Lung (tissue), 17 donors: ENCODE measurements at places on chromosomes 1 and 21.

DNA sequence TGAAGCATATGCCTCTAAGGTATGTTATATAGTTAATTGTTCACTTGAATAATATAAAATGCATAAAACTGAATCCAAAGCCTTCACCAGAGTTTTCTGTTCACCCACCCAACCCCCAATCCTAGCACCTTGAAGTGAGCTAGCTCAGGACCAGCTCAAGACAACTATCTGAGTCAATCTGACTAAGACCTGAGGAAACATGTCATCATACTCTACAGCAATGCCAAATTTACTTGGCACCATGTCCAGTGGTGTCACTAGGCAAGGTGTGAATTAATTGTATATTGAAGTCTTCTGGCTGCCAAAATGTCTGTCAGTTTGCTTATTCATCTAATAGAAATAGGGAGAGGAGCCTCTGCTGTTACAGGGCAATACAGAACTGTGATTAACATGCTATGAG is 3.8 kb downstream of the DNASE2B start:
- no peak overlapping the region for H3K4me3 ChIP-seq
- no peaks in the 10 kb centered on the region for H3K27me3 ChIP-seq
- no peaks in the 10 kb centered on the region for H3K36me3 ChIP-seq

- no peaks in the 10 kb centered on the region for H3K27me3 ChIP-seq
- no peak overlapping the region for H3K4me3 ChIP-seq
- DNase-seq: no peak
- H3K27ac ChIP-seq: no peak overlapping the region
- no peaks in the 10 kb centered on the region for H3K36me3 ChIP-seq
- peaks cover 4% of the 10 kb centered on the region for H3K4me1 ChIP-seq
These were observed 1080.6 kb downstream of the PLA2G4A start for GRCh38 chr1:187909382-187909781.

GRCh38 chr1:84366786-84367185 is 31.5 kb upstream of the DNASE2B start:
- H3K27ac ChIP-seq: no peak overlapping the region
- no peak for DNase-seq
- H3K4me1 ChIP-seq: peaks cover 2% of the 10 kb centered on the region
- H3K27me3 ChIP-seq: no peaks in the 10 kb centered on the region
- no peak overlapping the region for H3K4me3 ChIP-seq
- no peaks in the 10 kb centered on the region for H3K36me3 ChIP-seq

- no peak overlapping the region for H3K27ac ChIP-seq
- H3K4me3 ChIP-seq: no peak overlapping the region
- H3K27me3 ChIP-seq: no peaks in the 10 kb centered on the region
- DNase-seq: no peak
- H3K4me1 ChIP-seq: no peaks in the 10 kb centered on the region
- H3K36me3 ChIP-seq: no peaks in the 10 kb centered on the region
These were observed 306.9 kb downstream of the ASTN1 start for GRCh38 chr1:176857632-176858031.

DNA sequence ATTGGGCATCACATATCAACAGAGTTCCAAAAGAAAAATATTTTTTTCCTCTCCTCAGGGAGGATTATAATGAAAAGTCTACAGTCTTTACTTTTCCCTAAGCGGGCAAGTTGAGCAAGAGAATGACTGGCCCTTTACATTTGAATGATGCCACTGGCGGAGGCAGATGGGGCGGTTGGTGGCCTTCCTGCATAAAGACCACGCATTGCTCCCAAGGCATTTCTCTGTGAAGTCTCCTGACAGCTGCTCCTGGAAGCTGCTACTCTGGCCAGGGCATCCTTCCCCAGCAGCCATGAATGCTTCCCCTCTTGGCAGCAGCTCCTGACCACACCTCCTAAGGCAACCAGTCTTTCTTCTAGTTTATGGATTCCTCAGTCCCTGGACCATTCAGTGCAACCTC is 161.1 kb upstream of the RRP15 start:
- H3K4me3 ChIP-seq: no peak overlapping the region
- H3K36me3 ChIP-seq: no peaks in the 10 kb centered on the region
- no peaks in the 10 kb centered on the region for H3K4me1 ChIP-seq
- no peak overlapping the region for H3K27ac ChIP-seq

GRCh38 chr1:82266351-82266750 is 465.6 kb downstream of the ADGRL2 start:
- H3K27me3 ChIP-seq: no peaks in the 10 kb centered on the region
- peak; percentile 89 for DNase-seq
- no peaks in the 10 kb centered on the region for H3K4me1 ChIP-seq
- H3K4me3 ChIP-seq: no peak overlapping the region

DNA sequence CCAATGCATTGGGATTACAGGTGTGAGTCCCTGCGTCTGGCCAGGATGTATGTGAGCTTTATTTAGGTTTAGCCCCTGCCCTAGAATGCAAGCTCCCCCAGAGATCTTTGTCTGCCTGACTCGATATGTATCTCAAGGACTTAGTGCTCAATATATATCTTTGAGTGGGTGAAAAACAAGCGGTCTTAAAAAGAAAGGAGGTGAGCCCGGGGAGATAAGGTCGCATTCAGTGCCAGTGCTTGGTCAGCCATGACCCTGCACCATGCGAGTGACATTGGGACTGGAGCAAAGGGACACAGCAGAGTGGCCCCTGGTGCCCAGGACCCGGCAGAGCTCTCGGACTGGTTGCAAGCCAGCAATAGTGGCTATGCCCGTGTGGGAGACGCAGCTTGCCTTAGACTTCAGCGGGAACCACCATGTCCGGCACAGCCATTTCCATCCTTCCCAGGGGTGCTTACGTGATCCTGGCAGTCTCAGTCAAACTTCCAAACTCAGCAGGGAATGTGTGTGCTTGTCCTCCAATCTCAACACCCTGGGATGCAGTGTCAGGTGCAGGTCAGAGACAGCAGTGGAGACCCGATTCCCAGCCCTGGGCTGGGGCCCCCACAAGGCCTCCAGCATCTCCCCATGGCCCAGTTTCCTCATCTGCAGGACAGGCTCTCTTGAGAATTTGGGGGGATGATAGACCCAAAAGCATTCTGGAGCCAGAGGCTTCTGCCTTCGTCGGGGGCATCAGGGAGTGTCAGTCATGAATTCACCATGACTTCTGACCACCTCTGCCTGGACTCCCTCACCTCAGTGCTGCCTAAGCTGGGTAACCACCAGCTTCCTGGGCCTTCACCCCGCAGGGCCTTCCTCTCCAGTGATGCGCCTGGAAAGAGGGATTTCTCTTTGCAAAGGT is 1.8 kb downstream of the MX2 start:
- no peak overlapping the region for H3K27ac ChIP-seq
- H3K4me3 ChIP-seq: no peak overlapping the region
- no peaks in the 10 kb centered on the region for H3K36me3 ChIP-seq
- DNase-seq: no peak
- H3K27me3 ChIP-seq: no peaks in the 10 kb centered on the region

- no peaks in the 10 kb centered on the region for H3K27me3 ChIP-seq
- no peak for DNase-seq
- no peaks in the 10 kb centered on the region for H3K36me3 ChIP-seq
- H3K4me1 ChIP-seq: no peaks in the 10 kb centered on the region
- no peak overlapping the region for H3K4me3 ChIP-seq
These were observed 67.1 kb upstream of the PTGFRN start for GRCh38 chr1:116842654-116843053.

- no peak overlapping the region for H3K27ac ChIP-seq
- H3K4me1 ChIP-seq: no peaks in the 10 kb centered on the region
- no peaks in the 10 kb centered on the region for H3K36me3 ChIP-seq
- no peak for DNase-seq
These were observed 50.1 kb downstream of the TIAM1 start for GRCh38 chr21:31293986-31294385.

DNA sequence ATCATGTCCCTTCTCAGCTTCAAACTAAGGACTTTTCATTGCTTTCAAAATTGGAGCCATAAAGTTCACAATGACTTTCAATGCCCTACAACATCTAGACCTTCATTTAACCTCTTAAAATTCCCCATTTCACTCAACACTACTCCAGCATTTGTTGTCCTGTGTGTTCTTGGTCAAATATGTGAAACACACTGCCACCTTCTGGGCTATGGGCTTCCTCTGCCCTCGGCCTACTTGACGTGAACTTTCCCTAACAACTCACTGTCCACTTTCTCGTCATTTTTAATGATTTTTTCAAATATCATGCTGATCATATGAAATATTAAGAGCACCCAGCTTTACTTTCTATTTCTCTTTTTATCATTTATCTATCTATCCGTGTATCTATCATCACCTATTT is 2018.4 kb downstream of the NCAM2 start:
- no peaks in the 10 kb centered on the region for H3K4me1 ChIP-seq
- DNase-seq: peak; percentile 13
- H3K27me3 ChIP-seq: no peaks in the 10 kb centered on the region

DNA sequence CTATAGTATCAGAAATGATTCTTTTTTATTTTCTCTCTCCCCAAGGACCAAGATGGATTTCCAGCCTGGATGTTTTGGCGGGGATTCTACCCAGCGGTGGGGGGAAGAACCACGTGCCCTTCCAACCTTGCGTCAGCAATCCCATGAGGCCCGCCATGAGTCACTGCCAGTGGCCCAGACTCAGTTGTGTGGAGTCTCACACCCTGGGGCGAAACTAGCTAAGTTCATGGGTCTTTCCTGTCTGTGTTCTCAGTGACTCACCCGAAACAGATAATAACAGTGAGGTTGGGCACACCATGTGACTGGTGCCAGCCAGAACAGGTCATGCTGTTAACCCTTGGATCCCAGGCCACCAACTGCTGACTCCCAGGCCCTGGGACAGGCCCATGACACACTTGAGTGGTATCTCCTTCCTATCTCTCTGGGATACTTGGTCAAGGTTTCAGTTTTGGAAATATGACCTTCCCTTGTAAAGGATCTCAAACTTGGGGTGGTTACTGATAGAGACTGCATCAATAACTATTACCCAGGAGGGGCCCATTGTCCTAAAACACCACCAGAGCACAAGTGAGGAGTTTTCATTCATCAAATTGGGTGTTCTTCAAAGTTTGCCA is 98.0 kb upstream of the DUSP10 start:
- no peak overlapping the region for H3K4me3 ChIP-seq
- H3K4me1 ChIP-seq: peaks cover 5% of the 10 kb centered on the region
- no peaks in the 10 kb centered on the region for H3K27me3 ChIP-seq
- no peaks in the 10 kb centered on the region for H3K36me3 ChIP-seq
- H3K27ac ChIP-seq: no peak overlapping the region

- H3K27ac ChIP-seq: no peak overlapping the region
- DNase-seq: no peak
- H3K27me3 ChIP-seq: no peaks in the 10 kb centered on the region
- H3K36me3 ChIP-seq: no peaks in the 10 kb centered on the region
- no peaks in the 10 kb centered on the region for H3K4me1 ChIP-seq
These were observed 11.3 kb downstream of the OR14A16 start for GRCh38 chr1:247812637-247813036.
